ENCODE measurements at places on chromosomes 12 and 14.

DNA sequence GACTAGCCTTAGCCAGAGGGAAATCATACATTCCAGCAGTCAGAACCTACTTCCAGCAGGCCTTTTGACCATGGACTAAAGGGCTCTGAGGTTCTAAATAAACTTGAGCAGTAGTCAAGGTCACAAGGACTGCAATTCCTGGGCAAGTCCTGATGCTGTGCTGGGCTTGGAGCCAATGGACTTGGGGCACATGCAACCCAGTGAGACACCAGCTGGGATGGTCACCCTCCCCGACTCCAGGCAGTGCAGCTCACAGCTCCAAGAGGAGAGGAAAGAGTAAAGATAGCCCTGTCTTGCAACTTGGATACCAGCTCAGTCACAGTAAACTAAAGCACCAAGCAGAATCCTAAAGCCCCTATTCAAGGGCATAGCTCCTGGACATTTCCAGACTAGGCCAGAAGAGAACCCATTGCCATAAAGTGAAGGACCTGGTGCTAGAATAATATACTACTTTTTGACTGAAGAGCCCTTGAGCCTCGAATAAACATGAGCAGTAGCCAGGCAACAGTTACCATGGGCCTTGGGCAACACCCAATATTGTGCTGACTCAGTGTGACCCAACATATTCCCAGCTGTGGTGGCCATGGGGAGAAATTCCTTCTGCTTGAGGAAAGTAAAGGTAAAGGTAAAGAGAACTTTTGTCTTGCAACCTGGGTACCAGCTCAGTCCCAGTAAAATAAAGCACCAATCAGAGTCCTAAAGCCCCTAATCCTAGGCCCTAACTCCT lies 226.2 kb upstream of the CLEC14A start:
- DNase-seq: no peak

DNA sequence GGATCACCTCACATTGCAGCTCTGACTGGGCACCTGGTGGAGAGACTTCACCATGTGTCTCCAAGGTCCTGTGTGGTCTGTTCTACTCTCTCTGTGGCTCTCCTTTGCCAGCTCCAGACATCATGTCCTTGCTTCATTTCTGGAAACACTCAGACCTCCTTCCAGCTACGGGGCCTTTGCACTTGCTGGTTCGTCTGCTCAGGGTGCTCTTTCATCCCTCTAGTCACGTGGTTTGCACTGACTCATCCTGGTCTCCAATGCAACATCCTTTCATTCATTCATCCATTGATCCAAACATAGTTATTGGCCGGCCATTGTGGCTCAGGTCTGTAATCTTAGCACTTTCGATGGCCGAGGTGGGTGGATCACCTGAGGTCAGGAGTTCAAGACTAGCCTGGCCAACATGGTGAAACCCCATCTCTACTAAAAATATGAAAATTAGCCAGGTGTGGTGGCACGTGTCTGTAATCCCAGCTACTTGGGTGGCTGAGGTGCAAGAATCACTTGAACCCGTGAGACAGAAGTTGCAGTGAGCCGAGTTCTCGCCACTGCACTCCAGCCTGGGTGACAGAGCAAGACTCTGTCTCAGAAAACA lies 23.9 kb upstream of the CCDC63 start:
- DNase-seq: no peak

- DNase-seq: no peak
Observed at GRCh38 chr12:19893514-19893913, 454.2 kb downstream of the AEBP2 start.

DNA sequence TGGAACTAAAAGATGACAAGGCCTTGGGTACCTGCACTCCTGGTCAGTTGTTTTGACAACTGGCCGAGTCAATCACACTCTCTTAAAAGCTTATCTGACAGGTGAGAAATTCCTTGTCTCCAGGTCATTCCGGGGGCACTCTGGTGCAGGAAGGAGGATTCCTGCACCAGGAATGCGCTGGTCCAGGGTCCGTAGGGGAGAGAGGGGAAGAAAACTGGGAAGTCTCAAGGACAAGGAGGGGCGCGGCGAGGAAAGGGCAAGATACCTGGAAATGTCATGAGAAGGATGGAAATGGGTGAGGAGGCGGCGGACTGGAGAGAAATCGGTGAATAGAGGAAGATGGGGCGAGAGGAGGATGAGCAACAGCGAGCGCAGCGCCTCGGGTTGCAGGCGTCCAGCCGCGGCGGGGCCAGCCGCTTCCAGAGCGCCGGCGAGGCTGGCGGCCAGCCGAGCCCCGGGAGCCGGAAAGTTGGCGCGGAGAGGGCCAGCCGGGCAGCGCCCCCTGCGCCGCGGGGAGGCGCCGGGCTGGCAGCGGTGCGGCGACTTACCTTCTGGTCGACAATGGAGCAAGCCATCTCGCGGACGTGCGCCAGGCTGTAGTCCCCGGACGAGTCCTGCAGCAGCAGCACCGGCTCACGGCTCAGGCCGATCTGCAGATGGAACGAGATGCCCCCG lies 809 bp downstream of the PRKD1 start:
- DNase-seq: peak; percentile 74

DNA sequence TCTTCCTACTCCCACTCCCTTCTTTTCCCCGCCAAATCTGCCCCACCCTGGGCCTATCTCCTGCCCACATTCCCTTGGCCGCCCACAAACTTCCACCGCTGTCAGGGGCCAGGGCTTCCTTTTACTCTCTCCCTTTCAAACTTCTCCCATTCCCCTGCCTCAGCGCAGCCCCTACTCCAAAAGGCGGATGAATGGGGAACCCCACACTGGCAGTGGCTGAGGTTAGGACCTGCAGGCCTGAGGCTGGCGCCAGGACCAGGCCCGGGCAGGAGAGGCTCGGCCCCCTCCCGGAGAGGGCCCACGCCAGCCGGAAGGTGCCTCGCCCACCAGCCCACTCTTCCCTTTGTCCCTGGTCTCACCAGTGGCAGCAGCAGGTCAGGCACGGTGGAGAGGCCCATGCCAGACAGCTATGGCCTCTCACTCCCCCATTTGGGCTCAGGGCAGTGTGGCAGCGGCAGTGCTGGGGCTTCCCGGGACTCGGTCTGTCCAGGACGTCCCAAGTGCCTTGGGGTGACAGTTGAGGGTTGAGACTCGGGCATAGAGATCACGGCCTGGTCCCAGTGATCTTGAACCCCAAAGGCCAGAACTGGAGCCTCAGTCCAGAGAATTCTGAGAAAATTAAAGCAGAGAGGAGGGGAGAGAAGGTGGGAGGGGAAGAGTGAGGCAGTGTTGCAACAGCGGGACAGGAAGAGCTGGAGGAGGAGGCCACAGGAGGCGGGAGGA lies at the start of gene TNFRSF1A:
TNFRSF1A (minus strand) TSS at position 660 of the 723 bp plus-strand sequence; CDS start at position 398, 262 bp downstream.
- DNase-seq: peak; percentile 81

DNA sequence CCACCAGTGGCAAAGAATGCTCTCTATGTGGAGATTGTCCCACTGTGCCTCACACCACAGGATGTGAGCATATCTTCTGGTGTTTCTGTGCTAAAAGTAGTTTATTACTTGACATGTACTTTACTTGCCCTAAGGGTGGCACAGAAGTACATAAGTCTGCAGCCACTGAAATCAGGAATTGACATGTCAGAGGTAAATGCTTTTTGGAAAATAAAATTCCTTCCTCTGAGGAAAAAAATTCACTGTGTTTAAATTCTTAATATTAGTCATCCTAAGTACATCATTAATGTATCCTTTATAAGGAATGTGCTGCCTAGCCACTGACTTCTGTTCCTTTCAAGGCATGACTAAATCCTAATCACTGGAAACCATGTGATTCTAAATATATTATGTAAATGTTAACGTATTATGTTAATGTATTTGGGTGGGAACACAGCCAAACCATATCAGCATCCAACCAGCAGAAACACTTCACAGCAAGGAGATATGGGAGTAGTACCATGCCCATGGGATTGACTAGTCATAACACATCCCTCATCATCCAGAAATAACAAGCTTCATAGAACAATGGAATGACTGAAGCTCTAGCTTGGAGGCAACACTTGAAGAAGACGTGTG lies 239.7 kb upstream of the PPFIA2 start:
- no peak for DNase-seq

DNA sequence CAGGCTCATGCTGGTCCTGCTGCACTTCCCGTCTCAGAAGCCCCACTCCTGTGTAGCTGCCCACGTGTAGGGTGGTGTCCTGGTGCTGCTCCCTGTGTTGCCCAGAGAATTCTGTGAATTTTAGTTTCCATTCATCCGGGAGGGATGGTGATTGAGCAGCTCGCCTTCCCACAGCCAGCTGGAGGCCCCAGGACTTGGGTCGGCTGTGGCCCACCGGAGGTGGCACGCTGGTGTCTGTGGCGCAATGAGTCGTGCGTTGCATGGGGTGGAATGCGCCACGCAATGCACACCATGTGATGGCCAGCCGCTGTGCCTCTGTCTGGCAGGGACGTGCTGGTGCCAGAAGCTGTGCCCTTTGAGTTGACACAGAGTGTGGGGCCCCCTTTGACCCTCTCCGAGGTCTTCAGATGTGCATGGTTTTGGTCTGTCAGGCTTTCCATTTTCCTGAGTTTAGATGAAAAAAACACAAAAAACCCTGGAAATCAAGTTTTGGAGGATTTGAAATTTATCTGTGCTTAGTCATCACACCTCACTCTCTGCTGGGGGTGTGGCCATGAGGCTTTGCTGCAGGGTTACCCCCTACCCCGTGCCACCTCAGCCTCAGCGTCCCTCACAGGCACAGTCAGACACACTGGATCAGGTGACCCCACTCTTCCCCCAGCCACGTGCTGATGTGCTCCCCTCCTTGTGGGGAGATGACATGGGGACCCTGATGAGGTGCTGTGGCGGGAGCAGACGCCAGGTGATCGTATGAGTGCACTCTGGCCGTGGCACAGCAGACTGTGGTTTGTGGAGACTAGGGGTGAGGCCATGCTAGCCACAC lies 64.6 kb downstream of the EP400 start:
- no peak for DNase-seq

DNA sequence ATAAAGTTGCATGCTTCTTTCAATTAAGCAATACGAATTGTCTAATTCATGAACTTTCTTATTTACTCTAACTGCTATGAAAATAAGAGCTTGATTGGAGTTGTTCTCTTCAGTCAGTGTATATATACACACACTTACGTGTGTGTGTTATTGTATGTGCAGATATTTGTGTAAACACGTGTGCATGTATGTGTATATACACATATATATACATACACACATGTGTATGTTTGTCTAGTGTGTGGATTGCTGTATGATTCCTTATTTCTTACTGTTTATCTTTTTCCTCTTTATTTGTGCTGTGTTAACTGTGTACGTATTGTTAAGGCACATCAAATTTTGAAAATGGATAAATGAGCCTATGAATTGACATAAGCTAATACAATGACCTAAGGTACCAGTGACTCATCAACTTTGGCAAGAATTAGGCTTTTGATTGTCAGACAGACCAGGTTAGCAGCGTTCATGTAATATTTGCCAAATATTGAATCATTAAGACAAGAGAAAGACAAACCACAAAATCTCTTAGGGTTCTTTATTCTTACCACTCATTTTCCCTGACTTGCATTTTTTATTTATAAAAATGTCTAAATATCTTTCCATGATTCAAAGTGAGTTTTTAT lies 423.9 kb downstream of the SOX5 start:
- DNase-seq: no peak

- no peak for DNase-seq
Observed at GRCh38 chr12:46676396-46676795, 149.4 kb downstream of the SLC38A4 start.

GRCh38 chr14:79599239-79599638 lies 612.1 kb downstream of the DIO2 start:
- DNase-seq: no peak

- no peak for DNase-seq
Observed at GRCh38 chr12:100248886-100249285, 18.0 kb downstream of the DEPDC4 start.

- DNase-seq: no peak
Observed at GRCh38 chr12:104751594-104751993, 206.5 kb downstream of the SLC41A2 start.

DNA sequence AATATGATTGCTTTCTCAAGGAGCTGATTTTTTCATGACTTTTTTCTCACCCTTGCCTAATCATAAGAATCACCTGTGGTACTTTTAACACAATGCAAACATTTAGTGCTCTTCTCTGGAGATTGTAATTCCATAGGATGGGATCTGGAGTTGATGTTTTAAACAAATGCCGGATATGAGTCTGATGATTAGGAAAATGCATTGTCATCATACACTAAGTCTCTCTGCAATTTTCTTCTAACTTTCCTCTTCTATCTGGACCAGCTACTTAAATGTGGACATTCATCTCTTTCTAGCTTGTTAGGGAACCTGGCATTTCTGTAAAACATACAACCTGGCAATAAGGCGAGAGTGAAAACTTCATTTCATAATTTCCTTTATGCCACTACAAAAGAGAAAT lies 23.5 kb downstream of the PMCH start:
- DNase-seq: no peak

DNA sequence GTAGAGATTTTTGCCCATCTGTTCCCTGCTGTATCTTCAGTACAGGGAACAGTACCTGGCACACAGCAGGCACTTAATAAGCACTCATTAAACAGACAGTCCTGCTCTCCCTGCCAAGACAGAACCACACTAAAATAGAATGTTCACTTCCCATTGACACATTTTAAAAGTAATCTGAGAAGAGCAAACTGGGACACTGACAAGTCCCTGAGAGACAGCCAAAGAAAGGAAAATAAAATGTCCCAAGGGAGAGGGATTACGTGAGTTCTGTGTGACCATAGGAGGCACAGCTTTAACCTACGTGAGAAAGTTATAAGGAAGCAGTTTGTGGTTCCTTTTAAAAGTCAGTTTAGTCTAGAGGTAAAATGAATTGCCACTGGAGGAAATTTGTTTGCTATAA lies 43.9 kb upstream of the SYCP3 start:
- DNase-seq: no peak

DNA sequence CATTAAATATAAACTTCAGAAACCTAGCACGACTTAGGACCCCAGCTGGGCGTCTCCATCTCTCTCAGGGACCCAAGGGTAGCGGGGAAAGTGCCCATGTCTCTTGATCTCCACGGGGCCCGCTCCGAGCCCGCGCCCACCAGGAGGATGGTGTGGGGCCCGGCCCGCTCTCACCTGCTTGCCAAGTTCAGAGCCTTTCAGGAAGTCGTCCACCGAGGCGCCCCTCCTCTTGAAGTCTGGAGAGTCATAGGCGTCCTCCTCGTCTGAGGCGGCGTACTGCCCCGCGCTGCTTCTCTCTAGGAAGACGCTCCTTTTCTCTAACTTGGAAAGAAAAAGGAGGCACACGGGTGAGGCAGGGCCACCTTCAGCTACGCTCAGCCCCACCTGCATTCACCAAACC lies 96.9 kb downstream of the PIWIL1 start:
- DNase-seq: no peak

DNA sequence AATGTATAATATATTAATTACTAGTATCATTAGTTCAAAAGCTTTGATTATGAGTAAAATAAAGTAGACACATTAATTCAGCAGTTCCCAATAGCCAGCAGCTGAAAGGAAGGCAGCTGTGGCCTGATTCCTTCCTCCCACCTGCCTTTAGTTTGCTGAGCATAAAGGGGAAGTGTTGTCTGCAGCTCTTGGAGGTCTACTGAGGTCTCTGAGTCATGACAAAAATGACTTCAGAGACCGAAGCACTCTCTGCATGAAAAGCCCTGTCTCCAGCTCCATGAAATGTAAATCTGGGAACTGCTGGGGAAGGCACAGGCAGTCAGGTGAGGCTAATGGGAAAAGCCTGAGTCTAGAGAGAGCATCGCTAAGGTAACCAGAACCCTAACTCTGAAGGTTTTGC lies 165.4 kb downstream of the NRXN3 start:
- DNase-seq: no peak

GRCh38 chr12:66398931-66399910 lies 96.9 kb downstream of the HELB start:
- no peak for DNase-seq

GRCh38 chr14:64625386-64626232 lies 75.8 kb downstream of the PPP1R36 start:
- DNase-seq: peak; percentile 72

Measured in Right ventricle myocardium inferior (tissue), 1 donor.